Left ventricle myocardium inferior (tissue), 1 donor: ENCODE measurements at places on chromosomes 13 and 19. TPM values are rescaled to one million over a fixed set of nuclear protein-coding genes. Genes with fewer than 3 reads are reported as not detected.

DNA sequence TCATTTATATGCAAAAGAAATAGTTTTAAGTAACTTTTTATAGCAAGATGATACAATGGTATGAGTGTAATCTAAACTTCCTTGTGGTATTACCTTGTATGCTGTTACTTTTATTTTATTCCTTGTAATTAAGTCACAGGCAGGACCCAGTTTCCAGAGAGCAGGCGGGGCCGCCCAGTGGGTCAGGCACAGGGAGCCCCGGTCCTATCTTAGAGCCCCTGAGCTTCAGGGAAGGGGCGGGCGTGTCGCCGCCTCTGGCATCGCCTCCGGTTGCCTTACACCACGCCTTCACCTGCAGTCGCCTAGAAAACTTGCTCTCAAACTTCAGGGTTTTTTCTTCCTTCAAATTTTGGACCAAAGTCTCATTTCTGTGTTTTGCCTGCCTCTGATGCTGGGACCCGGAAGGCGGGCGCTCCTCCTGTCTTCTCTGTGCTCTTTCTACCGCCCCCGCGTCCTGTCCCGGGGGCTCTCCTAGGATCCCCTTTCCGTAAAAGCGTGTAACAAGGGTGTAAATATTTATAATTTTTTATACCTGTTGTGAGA, 10.2 kb downstream of the PLPPR3 start:
- no peak for DNase-seq

GRCh38 chr13:40217675-40218074, 448.8 kb downstream of the FOXO1 start:
- DNase-seq: no peak

The TPTE2 gene
- total RNA-seq: not detected

- no peak for DNase-seq
Observed at GRCh38 chr13:73168953-73169401, 110.2 kb downstream of the KLF5 start.

DNA sequence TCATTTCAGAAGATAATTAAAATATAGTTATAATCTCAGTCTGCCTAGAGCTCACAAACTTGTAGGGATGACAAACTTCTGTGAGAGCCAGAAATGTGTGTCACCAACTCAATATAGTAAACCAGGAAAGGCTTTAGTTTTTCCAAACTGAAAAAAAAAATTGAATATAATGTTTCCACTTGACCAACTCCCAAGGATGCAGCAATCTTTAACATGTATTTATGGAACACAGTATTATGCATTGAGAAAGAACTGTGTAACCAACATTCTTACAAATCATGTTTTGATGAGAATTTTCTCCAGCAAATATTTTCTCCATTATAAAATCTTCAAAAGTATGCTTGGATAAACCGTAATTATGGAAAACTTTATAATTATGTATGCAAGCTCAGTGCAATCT, 50.1 kb upstream of the KLF12 start:
- DNase-seq: no peak

DNA sequence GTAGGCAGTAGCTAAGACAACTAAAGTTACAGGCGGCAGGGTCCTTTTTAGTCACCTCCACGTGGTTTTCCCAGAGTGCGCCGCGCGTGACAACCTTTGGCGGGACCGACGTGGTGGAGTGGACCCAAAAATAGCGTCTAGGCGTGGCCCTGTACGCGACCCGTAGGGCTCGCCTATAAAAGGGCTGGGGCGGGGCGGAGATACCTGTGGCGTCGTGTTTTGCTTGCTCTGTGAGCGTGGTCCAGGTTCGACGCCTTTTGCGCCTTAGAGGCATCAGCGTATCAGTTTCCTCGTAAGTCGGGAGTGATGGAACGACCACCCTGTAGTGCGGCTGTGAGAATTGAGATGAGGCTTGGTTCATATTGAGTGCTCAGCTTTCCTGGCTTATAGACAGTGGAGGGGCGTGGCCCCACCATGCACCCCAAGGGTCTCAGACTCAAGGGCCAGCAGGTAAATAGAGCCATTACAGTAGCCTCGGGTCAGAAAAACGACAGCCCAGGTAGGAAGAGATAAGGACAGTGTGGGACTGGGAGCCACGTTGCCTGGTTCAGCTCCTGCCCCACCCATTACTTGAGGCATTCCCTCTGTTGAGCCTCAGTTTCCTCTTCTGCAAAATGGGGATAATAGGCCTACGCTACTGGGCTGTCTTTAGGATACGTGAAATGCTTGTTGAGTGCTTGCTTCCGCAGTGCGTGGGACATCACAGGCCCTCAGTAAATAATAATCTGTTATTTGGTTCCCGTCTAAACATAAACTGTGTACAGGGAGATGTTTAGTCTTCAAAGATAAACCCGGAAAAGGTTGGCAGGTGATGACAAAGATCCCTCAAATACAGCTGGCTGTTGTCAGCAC, 693 bp upstream of the TMED1 start:
- peak; percentile 86 for DNase-seq
